Stimulated activated CD4-positive, alpha-beta T cell treated with anti-CD3 and anti-CD28 coated beads, TNF-alpha, amount 100 ng/mL, for 48 hours (primary cell): ENCODE measurements at places on chromosomes 12 and 14.

DNA sequence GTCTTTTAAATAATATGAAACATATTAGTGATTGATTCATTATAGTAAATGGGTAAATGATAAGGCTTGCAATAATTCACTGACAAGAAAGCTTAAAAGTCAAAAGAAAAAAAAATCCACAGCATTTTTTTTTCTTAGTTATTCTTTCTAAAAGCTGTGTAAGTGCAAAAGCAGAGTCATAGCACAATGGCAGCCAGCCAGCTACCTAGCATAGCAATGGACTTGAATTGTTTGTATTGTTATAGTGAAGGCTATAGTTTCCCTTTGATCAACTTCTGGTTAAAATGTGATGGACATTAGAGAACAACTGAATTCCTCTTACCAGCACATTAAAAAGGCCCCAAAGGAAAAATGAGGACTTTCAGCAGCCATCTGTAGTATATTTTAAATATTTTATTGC lies 232.1 kb downstream of the NAV3 start:
- DNase-seq = no peak

DNA sequence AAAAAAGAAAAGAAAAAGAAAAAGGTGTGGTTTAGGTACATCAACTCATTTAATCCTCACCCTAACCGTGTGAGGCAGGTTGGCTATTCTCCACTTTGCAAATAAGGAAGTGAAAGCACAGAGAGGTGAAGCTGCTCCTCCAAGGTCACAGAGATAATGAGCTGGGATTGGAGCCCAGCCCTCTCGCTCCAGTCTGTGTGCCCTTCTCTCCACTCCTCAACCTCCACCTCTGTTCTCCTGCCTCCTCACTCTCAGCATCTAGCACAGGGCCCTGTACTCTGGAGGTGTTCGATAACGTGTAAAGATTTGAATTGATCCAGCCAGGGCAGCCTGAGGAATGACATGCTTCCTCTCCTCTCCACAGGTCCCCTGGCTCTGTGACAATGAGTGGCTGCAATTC lies 502.3 kb downstream of the TMEM132D start:
- no peak for DNase-seq

DNA sequence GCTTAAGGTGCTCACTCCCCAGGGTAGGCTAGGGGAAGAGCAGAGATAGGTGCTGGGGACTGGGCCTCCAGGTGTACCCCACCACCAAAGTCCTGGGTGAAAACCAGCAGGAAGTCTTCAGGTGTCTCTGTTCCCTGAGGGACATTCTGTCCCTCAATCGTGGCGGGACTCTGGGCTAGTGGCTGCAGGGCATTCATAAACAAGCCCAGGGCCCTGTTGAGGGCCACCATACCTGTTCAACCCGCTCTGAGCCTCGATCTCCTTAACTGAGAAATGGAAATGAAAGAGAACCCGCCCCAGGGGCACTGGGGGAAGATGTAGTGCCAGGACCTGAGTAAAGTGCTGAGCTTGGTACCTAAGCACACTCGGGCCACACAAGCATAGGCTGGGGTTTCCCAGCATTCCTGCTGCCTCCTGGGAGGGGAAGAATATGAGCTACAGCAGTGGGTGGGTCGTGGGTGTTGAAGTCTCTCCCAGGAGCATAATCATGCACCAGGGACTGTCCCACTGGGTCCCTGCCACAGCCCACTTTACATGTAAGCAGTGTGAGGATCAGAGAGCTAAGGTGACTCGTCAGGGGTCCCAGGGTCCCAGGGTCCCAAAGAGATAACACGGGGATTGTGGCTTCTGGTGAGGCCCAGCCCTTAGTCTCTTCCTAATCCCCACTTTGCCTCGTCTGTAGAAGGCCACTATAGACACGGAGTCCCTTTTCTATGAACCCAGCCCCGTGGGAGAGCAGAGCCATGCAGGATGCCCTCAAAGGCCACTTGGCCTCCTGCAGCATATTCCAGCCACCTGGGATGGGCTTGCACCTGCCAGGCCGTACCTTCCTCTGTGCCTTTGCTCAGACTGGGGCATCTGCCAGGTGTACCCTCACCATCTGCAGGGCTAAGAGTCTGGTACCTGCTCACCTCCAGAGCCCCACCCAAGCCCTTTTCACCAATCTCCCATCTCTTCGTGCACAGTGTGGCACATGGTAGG lies 14.4 kb downstream of the FAM222A start:
- no peak for DNase-seq

DNA sequence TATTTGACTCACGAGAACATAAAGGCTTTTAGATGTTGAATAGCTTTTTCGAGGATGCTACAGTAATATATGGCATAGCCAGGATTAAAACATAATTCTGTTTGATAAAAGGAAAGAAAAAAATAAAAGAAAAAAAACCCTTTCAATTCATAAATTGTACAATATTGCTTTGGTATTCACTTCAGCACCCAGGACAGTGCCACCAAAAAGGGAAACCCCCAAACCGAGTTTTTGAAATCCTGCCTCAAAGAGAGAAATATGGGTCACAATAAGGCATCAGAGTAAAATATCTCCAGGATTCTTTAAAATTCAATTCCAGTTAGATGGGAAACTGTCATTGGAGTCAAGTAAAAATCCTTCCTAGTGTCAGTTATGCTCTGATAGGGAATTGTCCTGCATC lies 551.2 kb upstream of the SEL1L start:
- no peak for DNase-seq
